Fibroblast of the conjunctiva (primary cell): ENCODE measurements at places on chromosomes 11 and 22.
A peak's percentile ranks its signal among the peaks of the same experiment; 100 is the strongest.

- no peak for DNase-seq
Measured at GRCh38 chr22:37827056-37827455, 3.9 kb downstream of the GALR3 start.

DNA sequence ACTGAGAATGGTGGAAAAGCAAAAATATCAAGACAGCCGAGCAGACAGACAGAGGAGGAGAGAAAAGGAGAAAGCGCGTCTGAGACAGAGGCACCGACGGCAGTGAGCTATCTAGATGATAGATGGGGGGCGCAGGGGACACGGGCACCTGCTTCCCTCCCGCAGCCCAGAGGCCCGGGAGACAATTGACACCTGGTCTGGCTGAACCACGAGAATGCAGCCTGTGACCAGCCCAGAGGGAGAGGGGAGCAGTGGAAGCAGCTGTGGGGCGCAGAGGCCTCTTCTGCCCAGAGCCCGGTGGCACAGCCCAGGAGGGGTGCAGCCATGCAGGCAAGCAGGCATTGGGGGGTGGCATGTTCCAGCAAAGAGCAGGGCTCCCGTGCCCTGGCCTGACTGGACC, 48.2 kb downstream of the ELFN2 start:
- DNase-seq, result no peak

- no peak for DNase-seq
Measured at GRCh38 chr11:39361557-39361956, 2097.9 kb downstream of the LRRC4C start.

GRCh38 chr11:48154151-48154550, 62.5 kb upstream of the OR4B1 start:
- no peak for DNase-seq

GRCh38 chr11:126062679-126063506, at the start of gene CDON:
TSS of gene CDON (minus strand) at chr11:126062866. CDS start at chr11:126023476, 39,390 bp downstream.
- DNase-seq, result peak; percentile 88

DNA sequence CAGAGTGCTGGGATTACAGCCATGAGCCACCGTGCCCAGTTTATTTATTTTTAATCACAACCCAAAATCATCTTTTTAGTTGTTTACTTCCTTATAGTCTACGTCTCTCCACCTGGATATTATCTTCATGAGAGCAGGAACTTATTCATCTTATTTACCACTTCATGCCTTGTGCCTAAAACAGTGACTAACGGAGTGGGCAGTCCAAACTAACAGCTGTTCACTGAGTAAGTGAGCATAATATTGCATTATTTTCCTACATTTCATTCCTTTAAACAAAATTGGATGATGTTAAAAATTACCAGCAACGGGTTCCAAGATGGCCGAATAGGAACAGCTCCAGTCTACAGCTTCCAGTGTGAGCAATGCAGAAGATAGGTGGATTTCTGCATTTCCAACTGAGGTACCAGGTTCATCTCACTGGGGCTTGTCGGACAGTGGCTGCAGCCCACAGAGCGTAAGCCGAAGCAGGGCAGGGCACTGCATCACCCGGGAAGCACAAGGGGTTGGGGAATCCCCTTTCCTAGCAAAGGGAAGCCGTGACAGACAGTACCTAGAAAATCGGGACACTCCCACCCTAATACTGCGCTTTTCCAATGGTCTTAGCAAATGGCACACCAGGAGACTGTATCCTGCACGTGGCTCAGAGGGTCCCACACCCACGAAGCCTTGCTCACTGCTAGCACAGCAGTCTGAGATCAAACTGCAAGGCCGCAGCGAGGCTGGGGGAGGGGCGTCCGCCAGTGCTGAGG, 14.1 kb downstream of the TMEM123 start:
- no peak for DNase-seq

- no peak for DNase-seq
Measured at GRCh38 chr11:2380807-2381350, 3.8 kb downstream of the CD81 start.

DNA sequence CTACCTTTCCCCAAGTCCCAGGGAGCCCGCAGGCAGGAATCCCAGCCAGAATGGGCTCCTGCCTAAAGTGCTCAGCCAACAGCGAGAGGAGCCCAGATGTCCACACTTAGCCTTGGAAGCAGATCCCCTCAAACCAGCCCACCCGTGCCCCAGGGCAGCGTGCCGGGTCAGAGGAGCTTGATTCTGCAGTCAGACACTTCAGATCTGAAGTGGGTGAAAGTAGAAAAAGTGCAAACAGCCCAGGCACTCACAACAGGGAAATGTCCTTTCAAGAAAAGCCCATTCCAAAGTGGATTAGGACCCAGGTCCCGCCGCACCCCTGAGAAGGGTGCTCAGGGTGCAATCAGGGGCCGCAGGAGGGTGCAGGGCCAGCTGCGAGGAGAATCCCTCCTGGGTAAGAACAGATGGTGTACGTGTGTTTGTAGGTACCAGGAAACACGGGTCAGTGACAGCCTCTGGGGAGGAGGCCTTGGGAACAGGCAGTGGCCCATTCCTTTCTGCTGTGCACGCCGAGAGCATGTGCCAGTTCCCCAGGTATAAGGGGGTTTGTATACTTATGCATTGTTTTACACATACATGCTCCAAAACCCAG, 17.7 kb downstream of the ELFN2 start:
- DNase-seq, result no peak

DNA sequence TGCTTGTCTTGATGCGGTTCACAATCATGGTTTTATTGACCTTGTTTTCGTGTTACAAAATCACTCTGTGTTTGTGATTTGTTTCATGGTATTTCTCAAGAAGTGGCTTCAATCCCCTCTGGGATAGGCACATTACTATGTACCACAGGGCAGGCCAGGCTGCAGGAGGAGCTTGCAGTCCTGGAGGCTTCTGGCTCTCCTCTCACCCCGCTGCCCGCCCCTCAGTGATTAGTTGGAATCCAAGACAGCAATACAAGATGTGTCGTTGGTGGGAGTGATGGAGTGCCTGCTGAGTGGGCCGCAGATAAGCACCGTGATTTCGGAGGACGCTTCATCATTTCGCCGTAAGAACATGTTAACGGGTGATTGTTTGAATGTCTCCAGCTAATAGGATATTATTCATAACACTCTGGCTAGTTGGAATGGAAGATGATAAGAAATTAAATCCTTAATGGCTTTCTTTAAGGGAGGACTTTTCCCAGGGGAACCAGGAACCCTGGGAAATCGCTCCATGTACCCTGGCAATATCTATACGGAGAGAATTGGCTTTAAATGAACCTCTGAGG, 384.4 kb downstream of the MIAT start:
- DNase-seq, result no peak

DNA sequence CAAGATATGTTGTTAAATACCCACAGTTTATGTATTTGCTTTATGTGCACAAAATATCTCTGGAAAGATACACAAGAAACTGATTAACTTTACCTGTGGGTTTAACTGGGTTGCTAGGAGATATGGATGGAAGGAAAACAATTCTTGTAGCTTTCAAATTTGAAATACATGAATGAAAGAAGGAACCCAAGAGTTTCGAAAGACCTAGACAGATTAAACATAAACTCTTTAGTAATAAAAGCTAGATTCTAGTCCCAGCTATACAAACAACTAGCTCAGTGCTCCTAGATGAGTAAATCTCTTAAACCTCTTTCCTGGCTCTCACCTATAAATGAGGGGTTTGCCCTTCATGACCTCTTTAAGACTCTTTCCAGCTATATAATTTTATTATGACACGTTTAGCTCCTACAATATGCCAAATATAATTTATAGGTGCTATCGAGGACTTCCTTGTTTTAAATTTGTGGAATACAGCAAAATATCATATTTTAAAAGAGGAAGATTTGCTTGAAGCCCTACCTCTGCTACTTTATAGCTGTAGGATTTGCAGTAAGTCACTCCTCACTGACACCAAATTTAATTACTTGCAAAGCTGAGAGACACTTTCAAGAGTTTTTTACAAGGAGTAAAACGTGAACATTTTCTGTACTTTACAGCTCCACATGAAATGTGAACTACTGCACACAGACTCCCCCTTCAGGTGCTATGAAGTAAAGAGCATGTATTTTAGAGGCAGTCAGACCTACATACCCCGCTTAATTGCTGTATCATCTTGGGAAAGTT, 50.7 kb downstream of the RRAS2 start:
- peak; percentile 44 for DNase-seq

- DNase-seq, result peak; percentile 31
Measured at GRCh38 chr22:38397189-38398085, 57.6 kb downstream of the KCNJ4 start.

DNA sequence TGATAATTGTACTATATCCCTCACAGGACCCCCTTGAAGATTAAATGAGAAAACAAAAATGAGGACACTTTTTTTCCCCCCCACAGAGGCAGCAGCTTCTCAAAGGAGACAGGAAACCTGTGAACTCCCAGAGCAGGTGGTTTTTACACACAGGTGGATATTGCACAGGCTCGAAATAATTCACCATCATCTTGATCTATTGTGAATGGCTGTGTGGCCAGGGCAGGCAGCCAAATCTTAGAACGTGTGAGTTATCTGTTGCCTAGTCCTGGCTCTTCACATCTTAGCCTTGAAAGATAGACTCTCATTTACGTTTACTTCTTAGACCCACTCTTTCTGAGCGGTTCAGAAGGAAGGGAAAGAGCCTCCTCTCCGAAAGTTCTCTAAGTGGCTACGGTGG, 23.5 kb downstream of the PPFIBP2 start:
- no peak for DNase-seq

- no peak for DNase-seq
Measured at GRCh38 chr11:65132988-65133700, 1.2 kb downstream of the SYVN1 start.

- no peak for DNase-seq
Measured at GRCh38 chr11:6405052-6405667, 13.7 kb downstream of the APBB1 start.

DNA sequence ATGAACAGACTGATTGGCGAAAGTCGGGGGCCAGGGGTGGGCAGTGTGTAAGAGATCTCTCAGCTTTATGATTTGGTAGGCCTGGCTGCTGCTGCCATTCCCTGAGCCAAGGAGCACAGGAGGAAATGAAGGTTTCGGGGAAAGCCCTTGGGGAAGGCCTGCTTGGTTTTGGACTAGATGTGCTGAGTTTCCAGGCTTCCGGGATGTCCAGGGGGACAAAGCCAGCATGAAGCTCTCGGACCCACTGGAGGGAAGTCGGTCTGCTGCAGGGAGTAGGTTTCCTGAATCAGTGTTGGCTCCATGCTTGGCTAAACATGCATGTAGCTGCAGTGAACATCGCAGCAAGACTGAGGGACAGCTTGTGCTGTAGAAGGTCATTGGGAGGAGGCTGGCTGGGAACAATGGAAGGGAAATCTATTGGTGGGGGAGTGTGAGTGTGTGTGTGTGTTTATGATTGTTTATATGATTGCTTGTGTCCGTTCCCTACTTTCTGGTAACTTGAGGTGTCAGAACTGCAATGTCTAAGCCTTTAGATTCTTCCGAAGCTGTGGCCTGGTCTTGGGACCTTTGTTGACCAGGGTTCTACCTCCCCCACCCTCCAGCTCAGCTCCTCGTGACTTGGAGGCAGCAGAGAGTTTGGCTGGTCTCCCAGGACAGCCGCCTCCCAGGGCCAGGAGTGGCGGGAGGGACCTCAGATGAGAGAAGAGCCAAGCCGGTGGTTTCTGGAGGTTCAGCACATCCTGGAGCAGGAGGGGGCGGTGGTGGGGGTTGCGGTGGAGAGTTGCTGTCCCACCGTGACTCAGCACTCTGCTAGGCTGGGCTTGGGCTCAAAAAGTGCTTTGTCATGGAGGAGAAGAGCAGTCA, 4.0 kb upstream of the FTH1 start:
- peak; percentile 99 for DNase-seq

DNA sequence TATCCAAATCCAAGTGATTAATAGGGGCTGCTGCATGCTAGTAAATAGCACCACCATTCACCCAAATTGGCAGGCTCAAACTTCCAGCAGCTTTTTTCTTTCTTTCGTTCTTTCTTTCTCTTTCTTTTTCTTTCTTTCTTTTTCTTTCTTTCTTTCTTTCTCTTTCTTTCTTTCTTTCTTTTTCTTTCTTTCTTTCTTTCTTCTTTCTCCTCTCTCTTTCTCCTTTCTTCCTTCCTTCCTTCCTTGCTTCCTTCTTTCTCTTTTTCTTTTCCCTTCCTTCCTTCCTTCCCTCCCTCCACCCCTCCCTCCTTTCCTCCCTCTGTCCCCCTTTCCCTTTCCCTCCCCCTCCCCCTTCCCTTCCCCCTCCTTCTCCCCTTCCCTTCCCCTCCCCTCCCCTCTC, 81.5 kb downstream of the PDE3B start:
- DNase-seq, result no peak

DNA sequence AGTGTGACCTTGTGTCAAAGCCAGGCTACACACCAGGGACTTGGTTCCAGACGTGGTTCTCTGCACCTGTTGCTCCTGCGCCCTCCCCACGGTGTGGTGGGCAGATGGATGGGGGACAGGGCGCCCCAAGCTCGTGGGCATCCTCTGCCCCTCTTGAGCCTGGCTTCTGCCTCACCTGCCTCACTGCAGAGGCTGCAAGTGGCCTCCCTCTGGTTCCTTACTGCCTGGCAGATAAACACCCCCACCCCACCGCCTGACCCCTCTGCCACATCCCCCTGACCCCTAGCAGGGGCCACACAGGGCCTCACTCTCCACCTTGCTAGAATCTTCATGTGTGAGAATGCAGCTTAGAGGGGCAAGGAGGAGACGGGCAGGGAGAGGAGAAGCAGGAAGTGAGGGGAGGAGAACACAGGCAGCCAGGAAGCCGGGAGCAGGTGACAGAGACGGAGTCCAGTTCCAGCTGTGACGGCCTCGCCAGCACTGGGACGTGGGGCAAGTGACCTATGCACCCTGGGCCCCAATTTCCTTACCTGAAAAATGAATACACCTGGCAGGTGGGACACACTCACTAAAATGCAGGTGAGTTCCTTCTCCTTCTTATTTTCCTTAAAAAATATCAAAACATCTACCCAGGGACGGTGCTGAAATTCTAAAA, 178.3 kb downstream of the EFCAB6 start:
- DNase-seq, result no peak

DNA sequence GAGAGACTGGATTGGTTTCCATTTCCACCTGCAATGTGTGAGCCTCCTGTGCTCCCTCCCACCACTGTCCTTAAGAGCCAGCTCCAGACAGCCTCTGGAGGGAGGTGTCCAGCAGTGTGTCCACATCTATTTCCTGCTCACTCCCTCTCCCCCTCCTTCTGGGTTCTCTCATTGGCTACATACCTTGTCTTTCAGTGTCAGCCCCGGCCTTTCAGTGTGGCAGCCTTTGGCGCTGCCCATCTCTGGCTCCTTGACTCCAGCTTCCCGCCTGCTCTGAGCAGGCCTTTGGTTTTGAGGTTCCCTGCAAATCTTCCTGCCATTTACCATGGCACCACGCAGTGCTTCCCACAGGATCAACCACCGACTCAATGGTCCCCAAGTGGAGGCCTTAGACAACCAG, 19.0 kb upstream of the PTPRJ start:
- no peak for DNase-seq

DNA sequence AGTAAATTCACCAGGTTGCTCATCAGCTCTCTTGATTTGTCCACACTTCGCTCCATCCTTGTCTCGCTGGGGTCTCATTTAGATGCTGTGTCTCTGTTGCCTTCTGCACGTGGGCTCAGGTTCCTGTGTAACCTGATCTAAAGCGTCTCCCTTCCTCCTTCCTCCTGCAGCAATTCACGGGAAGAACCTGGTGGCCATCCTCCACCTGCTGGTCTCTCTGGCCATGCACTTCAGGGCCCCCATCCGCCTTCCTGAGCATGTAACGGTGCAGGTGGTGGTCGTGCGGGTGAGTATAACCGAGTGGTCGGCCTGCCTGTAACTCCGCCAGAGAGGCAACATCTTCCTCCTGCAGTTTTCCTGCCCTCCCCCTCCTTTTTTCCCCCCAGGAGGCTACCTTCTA, 48.0 kb upstream of the PARVG start:
- DNase-seq, result no peak
